ENCODE measurements at places on chromosomes 16 and 17.

GRCh38 chr17:82973456-82974135 is 105.8 kb upstream of the METRNL start:
- no peak for DNase-seq

DNA sequence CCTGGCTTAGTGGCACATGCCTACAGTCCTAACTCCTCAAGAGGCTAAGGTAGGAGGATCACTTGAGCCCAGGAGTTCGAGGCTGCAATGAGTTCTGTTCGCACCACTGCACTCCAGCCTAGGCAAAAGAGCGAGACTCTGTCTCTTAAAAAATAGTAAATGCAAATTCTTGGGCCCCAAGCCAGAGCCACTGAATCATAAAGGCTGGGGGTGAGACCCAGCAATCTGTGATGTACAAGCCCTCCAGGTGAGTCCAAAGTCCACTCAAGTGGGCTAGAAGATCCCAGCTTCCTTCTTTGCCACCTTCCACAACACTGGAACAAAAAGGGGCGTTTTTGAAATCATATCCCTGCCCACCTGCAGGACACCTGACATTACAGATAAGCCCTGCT is 16.9 kb downstream of the TRIM25 start:
- no peak for DNase-seq

DNA sequence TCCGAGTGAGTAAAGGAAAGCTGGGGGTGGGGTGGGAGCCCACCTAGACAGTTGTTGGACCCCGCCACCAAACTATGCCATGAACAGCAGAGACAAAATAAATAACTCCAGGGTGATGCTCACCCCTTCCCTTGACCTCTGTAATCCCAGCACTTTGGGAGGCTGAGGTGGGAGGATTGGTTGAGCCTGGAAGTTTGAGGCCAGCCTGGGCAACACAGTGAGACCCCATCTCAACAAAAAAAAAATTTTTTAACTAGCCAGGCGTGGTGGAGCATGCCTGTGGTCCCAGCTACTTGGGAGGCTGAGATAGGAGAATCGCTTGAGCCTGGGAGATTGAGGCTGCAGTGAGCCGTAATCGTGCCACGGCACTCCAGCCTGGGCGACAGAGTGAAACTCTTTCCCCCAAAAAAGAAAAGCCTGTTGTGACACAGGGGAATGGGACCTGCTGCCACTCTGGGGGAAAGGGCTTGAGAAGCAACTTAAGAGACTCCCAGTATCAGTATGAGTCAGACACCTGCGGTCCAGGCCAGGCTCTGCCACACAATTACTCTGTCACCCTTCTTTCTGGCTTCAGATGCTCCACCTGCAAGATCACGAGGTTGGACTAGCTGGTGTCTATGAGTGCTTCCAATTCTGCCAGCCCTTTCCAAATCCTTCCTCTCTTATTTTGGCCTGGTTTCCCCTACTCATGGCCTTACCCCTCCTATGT is 5.0 kb downstream of the SGCA start:
- DNase-seq = no peak

DNA sequence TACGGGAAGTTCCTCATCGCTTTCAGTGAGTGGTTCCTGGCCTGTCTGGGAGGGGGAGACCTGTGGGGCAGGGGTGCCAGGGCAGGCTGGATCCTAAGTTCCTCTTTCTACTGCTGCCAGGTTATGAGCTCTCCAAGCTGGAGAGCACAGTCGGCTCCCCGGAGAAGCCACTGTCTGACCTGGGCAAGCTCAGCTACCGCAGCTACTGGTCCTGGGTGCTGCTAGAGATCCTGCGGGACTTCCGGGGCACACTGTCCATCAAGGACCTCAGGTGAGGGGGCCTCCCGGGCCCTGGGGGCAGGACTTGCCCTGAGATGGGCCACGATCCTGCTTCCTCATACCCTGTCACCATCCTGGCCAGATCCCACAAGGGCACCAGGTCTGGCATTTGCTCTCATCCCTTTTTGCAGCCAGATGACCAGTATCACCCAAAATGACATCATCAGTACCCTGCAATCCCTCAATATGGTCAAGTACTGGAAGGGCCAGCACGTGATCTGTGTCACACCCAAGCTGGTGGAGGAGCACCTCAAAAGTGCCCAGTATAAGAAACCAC is 5.1 kb downstream of the PRSS8 start:
- no peak for DNase-seq

DNA sequence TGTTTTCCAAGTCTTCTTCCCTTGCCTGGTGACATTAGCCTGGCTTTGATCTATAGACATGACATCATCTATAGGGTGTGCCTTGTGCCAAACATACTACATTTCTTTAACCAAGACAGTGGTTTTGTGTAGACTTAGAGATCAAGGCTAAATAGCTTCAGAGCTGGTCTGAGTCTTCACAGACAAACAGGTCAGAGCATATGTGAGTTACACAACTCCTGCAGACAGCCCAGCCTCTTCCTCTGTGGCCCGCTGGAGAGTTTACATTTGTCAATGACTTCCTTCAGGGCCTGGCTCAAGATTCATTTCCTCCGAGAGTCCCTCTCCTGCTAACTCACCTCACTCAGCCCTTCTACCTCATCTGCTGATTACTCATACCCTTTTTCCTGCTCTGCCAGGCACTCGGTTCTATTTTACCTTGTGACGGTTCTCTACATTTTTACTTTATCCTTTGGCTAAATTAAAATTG is 73.1 kb upstream of the TANC2 start:
- DNase-seq = peak; percentile 83

GRCh38 chr17:80807882-80808281 is 183.8 kb upstream of the CHMP6 start:
- DNase-seq = no peak

DNA sequence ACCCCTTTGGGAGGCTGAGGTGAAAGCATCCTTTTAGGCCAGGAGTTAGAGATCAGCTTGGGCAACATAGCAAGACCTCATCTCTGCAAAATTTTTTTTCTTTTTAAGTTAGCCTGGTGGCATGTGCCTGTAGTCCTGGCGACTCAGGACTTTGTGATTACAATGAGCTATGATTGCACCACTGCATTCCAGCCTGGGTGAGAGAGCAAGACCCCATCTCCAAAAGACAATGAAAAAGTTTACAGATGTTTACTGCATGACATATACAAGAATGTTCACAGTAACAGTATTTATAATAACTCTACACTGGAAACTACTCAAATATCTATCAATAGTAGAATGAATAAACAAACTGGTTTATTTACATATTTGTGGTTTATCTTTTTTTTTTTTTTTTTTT is 33.1 kb upstream of the CCL22 start:
- no peak for DNase-seq

DNA sequence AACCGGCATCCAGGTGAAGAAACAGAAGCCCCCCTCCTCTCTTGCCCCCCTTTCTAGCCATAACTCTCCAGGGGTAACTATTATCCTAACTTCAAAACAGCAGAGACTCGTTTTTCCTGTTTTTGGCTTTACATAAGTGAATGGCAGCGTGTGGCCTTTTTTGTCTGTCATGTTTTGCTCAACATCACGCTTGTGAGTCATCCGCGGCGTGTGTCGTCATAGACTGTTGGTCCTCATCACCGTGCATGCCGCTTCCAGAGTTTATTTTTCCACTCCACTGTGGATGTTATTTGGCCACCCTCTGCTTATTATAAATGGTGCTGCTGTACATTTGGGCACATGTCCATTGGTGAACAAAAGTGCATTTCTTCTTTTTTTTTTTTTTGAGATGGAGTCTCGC is 52.6 kb downstream of the ERN1 start:
- DNase-seq = no peak

GRCh38 chr16:63744077-63744874 is 1377.6 kb downstream of the CDH11 start:
- no peak for DNase-seq

DNA sequence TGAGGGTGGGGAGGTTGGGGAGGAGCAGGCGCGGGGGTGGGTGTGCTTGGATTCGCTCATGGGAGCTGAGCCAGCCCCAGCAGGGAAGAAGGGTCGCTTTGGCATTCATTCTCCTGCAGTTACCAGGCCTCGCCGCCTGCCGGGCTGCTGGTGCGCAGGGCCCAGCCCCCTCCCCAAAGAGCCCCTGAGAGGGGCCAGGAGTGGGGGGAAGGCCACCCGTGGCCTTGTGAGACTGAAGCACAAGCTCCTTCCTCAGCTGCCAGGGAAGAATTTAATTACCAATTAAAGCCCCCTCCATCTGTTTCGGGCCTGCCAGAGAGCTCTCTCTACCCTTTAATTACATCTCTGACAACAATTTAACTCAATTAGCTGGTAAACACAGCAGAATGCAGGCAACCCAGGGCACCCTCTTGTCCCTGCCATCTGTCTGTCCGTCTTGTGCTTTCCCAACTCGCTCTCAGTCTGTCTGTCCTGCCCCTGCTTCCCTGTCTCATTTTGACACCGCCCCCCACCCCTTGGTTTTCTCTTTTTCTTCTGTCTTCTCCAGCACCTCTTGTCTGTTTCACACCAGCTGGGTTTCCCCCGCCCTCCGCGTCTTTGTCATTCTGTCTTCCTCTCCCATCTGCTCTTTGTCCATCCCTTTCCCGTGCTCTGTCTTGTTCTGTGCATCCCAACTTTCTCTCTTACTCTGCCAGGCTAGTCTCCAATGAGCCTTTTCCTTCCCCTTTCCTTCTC is 32.7 kb downstream of the CDK5RAP3 start:
- peak; percentile 73 for DNase-seq

GRCh38 chr17:39738983-39739884 is 1.5 kb downstream of the GRB7 start:
- DNase-seq = peak; percentile 66
